ENCODE measurements at places on chromosomes 11 and 22. TPM values are rescaled to one million over a fixed set of nuclear protein-coding genes. Genes with fewer than 3 reads are reported as not detected.

GRCh38 chr11:126403658-126404057 is 48.2 kb downstream of the ST3GAL4 start:
- DNase-seq, result no peak

GRCh38 chr22:45349916-45350315 is 40.2 kb downstream of the FAM118A start:
- DNase-seq, result no peak

The SYT8 gene
- not detected for total RNA-seq

DNA sequence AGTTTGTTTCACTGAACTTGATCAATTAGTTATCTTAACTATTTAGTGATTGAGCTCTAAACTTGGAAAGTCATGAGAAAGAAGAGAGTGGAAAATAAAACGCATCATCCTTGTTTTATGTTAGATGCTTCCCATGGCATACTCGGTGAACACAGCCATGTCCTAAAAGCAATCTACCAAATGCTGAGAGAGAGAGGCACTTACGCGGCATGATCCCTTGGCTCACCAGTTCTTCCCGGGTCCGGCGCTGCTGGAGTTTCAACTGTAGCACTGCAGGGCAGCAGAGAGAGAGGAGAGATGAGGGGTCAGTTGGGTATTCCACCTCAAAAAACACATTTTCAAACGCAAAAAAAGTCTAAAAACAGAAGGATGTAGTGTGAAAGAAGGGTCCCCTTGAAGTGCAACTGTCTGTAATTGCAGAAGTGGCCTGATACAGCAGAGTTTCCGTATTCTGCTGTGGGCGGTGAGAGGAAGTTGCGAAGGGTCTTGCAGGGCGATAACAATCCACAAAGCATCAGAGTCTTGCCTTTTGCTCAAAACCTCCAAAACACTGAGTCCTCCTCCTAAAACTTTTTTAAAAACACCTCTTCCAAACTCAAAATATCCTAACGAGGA is 92.7 kb downstream of the SGSM3 start:
- no peak for DNase-seq

DNA sequence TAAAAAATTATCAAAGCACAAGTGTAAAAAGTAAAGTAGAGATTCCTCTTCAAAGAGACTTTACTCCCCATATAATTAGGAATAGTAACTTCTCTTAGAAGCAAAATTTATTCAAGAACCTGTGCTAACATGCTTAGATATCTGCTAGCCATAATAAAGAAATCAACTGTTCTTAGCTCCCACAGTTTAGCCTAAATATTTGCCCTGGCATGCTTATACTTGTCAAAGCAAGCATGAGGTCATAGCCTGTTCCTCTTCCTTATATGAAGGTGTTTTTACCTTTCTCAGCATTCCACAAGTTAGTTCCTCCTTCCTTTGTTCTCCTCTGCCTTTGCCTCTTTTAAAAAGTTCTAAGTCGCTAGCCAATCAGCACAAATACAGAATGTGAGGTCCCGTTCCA is 30.3 kb downstream of the RIC3 start:
- no peak for DNase-seq

DNA sequence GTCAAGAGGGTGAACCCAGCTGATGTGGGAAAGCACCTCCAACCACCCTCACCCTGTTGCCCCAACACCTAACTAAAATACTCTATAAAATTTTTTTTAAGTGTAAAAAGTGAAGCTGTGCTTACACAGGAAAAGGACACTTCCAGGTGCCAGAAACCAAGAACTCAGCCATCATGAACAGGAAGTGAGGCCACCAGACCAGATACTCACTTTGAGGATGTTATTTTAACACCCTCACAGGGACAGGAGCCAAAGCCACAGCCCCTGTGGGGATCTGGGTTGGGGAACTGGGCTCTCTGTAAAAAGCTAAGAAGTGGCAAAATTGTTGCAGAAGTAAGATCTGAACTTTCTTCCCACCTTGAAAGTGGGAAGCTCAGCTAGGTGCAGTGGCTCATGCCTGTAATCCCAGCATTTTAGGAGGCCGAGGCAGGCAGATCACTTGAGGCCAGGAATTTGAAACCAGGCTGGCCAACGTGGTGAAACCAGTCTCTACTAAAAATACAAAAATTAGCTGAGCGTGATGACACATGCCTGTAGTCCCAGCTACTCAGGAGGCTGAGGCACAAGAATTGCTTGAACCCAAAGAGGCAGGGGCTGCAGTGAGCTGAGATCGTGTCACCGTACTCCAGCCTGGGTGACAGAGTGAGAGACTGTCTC is 3.8 kb downstream of the RSPH14 start:
- DNase-seq, result no peak

DNA sequence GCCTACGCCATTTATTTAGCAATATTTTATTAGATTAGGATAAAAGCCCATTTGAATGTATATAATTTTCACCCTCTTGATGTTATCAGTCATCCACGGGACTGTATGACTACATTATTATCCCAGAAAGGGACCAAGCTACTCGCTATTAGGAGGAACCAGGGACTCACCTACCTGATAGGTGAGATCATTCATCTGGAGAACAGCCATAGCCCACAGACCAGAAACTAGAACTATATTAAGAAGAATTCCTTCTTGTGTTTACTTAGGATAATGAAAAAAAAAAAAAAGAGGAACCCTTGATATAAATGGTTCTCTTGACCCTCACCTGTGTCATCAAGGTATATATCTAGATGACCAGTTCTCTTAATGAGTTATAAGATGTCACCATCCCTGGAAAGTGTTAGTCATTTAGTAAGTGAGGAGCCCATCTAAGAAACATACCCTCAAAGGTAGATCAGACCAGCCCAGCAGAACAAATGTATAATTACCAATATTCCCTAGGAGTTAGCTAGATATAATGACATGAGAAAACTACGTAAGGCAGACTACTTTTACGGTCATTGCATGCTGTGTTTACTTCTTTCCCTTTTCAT is 8.0 kb downstream of the SIK3 start:
- DNase-seq, result no peak

- peak; percentile 79 for DNase-seq
Observed at GRCh38 chr22:41565403-41566054, 4.7 kb downstream of the CSDC2 start.

The MAJIN gene
- not detected for total RNA-seq

DNA sequence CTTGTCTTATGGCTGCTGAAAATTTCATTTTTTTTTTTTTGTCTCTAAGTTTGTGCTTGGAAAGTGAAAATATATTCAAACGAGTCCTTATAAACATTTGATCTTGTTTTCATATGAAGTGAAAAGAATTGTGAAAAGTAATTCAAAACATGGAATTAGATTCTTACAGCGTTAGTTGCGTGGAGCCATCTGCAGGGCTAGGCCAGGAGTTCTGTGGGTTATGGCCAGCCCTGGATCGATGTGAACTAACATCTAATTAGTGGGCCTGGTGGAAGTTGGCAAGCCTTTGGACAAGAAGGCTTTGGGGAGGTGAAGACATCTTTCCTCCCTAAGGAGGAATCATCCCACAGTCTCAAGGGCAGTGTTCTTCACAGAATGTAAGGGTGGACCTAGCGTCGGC is 37.2 kb downstream of the PARVA start:
- no peak for DNase-seq

GRCh38 chr11:78370406-78371172 is 47.0 kb downstream of the GAB2 start:
- no peak for DNase-seq

GRCh38 chr11:84793318-84793717 is 833.8 kb downstream of the DLG2 start:
- DNase-seq, result no peak

DNA sequence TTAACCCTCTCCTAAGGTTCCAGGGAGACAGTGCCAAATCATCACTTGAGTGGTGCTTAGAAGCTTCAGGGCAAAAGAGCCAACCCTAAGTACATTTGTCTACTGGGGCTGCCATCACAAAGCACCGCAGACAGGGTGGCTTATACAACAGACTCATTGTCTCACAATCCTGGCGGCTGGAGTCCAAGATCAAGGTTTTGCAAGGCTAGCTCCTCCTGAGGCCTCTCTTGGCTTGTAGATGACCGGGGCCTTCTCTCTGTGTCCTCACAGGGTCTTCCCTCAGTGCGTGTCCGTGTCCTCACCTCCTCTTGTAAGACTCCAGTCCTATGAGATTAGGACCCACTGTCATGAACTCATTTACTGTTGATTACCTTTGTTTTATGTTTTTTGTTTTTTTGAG is 34.1 kb upstream of the CD81 start:
- DNase-seq, result no peak

GRCh38 chr11:35289821-35290220 is 129.5 kb downstream of the SLC1A2 start:
- DNase-seq, result no peak

- DNase-seq, result no peak
Observed at GRCh38 chr11:57675176-57675941, 7.4 kb downstream of the ZDHHC5 start.

The OVOL1 gene
- 5.2 TPM for total RNA-seq

DNA sequence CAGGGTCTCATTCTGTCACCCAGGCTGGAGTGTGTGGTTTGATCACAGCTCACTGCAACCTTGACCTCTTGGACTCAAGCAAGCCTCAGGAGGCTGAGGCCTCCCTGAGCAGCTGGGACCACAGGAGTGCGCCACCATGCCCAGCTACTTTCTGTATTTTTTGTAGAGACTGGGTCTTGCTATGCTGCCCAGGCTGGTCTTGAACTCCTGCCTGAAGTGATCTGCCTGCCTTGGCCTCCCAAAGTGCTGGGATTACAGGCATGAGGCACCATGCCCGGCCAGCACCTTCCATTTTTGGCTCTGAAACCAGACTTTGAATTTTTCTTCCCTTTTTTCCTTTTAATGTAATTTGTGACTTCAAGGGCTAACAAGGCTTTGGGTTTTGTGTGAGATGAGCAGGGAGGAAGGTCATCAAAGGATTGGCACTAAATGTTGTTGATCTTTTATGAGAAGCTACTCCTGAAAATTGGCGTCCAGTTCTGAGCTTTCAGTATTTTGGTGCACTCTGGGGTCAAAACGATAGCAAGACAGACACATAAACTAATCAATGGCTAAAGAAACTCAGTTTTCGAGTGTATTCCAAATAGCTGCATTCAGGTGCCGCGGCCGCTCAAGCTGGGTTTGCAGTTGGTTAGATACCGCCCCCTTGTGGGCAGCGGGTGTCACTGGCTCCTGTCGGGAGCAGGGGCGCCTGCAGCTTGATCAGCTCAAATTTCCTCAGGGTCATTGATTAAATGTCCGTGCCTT is 51.9 kb upstream of the CLMP start:
- peak; percentile 58 for DNase-seq

The LRRC56 gene
- 2.0 TPM for total RNA-seq

DNA sequence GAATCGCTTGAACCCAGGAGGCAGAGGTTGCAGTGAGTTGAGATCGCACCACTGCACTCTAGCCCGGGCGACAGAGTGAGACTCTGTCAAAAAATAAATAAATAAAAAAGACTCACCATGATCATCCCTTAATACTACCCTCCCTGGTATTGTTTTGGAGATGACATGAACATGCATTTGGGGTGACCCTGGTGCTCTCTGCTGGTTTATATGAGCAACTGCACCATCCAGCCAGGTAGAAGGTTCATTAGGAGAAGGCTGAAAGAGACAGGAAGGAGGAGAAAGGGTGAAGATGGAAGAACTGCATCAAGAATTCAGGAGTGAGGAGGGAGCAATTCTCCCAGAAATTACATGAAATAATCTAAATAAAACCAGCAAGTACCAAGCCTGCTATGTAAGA is 37.8 kb downstream of the SLC5A1 start:
- peak; percentile 51 for DNase-seq

- DNase-seq, result no peak
Observed at GRCh38 chr11:30015725-30016412, 961 bp downstream of the KCNA4 start.

DNA sequence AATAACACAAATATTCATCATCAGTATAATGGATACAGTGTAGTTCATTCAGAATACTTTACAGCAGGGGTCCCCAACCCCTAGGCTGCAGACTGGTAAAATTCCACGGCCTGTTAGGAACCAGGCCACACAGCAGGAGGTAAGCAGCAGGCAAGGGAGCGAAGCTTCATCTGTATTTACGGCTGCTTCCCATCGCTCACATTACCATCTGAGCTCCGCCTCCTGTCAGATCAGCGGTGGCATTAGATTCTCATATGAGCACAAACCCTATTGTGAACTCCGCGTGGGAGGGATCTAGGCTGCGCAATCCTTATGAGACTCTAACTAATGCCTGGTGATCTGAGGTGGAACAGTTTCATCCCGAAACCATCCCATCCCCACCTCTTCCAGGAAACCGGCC is 125.1 kb downstream of the SERGEF start:
- no peak for DNase-seq

The C11orf16 gene
- total RNA-seq, result not detected

DNA sequence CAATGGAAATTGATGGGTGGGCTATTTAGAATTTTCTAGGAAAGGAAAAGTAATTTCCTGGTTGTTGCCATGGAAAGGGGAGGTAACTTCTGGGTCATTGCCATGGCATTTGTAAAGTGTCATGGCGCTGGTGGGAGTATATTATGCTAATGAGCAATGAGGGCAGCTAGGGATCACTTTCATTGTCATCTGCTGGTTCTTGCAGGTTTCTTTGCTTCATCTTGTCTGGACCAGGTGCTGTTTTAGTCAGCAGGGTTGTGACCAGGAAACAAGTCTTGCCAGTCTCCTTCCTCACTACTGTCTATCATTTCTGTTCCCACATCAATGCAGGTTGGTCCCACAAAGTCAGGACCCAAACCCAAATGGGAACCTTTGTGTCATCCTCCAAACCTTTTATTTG is 237.6 kb upstream of the C11orf87 start:
- DNase-seq, result no peak

DNA sequence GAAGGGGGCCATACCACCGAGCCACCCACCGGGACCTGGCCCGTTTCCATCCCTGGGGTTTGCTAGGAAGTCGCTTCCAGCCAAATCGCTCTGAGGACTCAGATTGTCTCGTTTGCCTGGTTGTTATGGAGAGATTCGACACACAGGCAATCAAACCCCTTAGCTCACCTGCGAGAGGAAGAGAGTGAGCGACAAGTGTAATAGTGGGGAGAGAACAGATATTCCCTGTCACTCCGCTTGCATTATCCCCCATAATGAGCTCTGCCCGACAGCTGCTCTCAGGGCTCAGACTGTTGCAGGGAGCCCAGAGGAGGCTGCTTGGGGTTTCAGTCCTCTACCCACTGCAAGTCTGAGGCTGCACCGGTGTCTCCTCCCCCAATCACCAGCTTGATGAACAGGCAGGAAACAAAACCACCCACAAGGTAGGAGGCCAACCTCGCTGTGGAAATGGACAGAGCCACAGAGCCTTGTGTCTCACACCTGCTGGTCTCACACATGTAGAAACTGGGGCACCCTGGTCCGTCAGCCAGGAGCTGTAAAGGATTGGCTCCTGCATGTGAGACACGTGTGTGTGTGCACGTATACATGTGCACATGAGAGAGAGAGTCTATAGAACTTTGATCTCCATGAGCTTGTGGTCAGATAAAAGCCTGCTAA is 351.1 kb downstream of the BUD13 start:
- DNase-seq, result no peak

GRCh38 chr11:132171031-132171430 is 800.6 kb downstream of the NTM start:
- no peak for DNase-seq

The POTEH gene
- total RNA-seq, result not detected

- DNase-seq, result no peak
Observed at GRCh38 chr11:104897891-104898684, at the start of gene CASP12. CASP12 (minus strand) TSS chr11:104898460.

- no peak for DNase-seq
Observed at GRCh38 chr11:110776081-110776480, 63.8 kb upstream of the ARHGAP20 start.

GRCh38 chr11:26827567-26828081 is 105.8 kb upstream of the SLC5A12 start:
- peak; percentile 92 for DNase-seq
